Lung microvascular endothelial cell (primary cell): ENCODE measurements at places on chromosomes 7 and 10. TPM values are rescaled to one million over a fixed set of nuclear protein-coding genes. Genes with fewer than 3 reads are reported as not detected.

DNA sequence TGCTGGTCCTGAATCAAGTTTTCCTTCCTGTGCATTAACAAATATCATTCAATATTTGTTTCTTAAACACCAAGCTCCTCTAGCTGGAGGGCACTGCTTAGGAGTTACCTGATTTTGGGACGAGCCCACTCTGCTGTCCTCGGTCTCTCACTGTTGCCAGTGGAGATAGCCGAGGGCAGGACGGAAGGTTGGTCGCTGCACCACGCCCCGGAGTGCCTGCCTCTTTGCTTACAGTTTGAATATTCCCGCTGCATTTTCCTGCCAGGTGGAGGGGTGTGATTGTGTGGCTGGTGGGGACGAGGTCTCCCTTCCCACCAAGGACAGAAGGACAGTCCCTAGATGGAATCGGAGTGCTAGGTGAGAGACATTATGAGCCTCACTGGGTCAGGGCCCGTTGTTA, 201.5 kb downstream of the DNAJB6 start:
- no peak for DNase-seq

Gene RPA3
- 9.3 and 12.4 TPM in 2 replicates for total RNA-seq

- DNase-seq, result no peak
Observed at GRCh38 chr7:154709840-154710520, 292.9 kb downstream of the PAXIP1 start.

- peak; percentile 75 for DNase-seq
Observed at GRCh38 chr7:117098457-117098856, 145.2 kb downstream of the ST7 start.

Gene TMEM254
- total RNA-seq, result 1.8 and 2.4 TPM in 2 replicates
